Spleen (tissue), 13 donors: ENCODE measurements at places on chromosomes 16 and 17.

DNA sequence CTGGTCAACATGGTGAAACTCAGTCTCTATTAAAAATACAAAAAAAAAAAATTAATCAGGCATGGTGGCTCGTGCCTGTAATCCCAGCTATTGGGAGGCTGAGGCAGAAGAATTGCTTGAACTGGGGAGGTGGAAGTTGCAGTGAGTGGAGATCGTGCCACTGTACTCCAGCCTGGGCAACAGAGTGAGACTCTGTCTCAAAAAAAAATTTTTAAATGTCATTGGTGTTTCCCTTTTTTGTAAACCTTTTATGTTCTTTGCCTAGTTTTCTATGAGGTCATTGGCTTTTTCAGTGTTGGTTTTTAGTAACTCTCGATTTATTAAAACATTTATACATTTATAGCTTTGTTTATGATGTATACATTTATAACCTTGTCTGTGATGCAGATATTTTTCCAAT, 18.2 kb downstream of the NLRC5 start:
- peaks cover 99% of the 10 kb centered on the region for H3K4me1 ChIP-seq
- peak overlapping the region; percentile 32 for H3K27ac ChIP-seq
- H3K36me3 ChIP-seq, result no peaks in the 10 kb centered on the region
- no peaks in the 10 kb centered on the region for H3K27me3 ChIP-seq
- H3K4me3 ChIP-seq, result no peak overlapping the region

- no peaks in the 10 kb centered on the region for H3K27me3 ChIP-seq
- H3K4me3 ChIP-seq, result no peak overlapping the region
- no peak for DNase-seq
- H3K36me3 ChIP-seq, result no peaks in the 10 kb centered on the region
- H3K27ac ChIP-seq, result no peak overlapping the region
- no peaks in the 10 kb centered on the region for H3K4me1 ChIP-seq
Observed at GRCh38 chr16:9338068-9338467, 246.6 kb downstream of the HAPSTR1 start.

DNA sequence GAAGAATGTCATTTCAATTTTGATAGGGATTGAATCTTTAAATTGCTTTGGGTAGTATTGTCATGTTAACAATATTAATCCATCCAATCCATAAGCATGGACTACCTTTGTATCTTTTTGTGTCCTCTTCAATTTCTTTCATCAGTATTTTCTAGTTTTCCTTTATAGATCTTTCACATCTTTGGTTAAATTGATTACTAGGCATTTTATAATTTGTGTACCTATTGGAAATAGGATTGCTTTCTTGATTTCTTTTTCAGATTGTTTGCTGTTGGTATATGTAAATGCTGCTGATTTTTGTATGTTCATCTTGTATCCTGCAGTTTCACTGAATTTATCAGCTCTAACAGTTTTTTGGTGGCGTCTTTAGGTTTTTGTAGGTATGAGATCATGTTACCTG, 24.1 kb upstream of the BCAS3 start:
- H3K36me3 ChIP-seq, result peaks cover 64% of the 10 kb centered on the region
- no peak overlapping the region for H3K27ac ChIP-seq
- H3K4me3 ChIP-seq, result no peak overlapping the region
- H3K27me3 ChIP-seq, result no peaks in the 10 kb centered on the region
- DNase-seq, result no peak

GRCh38 chr16:65716737-65717700, 595.2 kb upstream of the CDH11 start:
- H3K27me3 ChIP-seq, result no peaks in the 10 kb centered on the region
- H3K36me3 ChIP-seq, result no peaks in the 10 kb centered on the region
- H3K4me3 ChIP-seq, result no peak overlapping the region
- no peak for DNase-seq

- H3K4me1 ChIP-seq, result peaks cover 30% of the 10 kb centered on the region
- H3K27me3 ChIP-seq, result no peaks in the 10 kb centered on the region
- DNase-seq, result peak; percentile 84
- H3K27ac ChIP-seq, result no peak overlapping the region
- no peak overlapping the region for H3K4me3 ChIP-seq
Observed at GRCh38 chr17:35969558-35970380, 11.5 kb downstream of the CCL16 start.

DNA sequence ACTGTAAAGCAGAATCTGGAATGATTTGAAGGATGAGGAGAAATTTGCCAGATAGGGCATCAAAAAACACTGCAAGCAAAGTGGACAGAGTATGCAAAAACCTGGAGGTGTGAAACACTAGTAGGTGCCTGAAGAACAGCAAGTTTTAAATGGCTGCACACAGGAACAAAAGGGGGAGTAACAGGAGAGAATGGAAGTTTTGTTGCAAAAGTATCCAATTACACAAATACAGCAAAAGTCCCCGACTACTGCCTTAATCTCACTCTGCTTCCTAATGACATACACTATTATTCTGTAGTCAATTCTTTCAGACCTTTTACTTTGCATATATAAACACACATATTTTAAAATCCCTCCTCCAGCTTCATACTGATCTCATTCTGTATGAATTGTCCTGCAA, 1.5 kb downstream of the HEATR6 start:
- H3K27me3 ChIP-seq, result no peaks in the 10 kb centered on the region
- peak overlapping the region; percentile 95 for H3K4me3 ChIP-seq
- H3K27ac ChIP-seq, result no peak overlapping the region
- peaks cover 37% of the 10 kb centered on the region for H3K36me3 ChIP-seq

GRCh38 chr17:31310886-31311285, 3.0 kb downstream of the EVI2B start:
- DNase-seq, result peak; percentile 71
- H3K4me3 ChIP-seq, result peak overlapping the region; percentile 32
- peak overlapping the region; percentile 91 for H3K27ac ChIP-seq
- peaks cover 53% of the 10 kb centered on the region for H3K4me1 ChIP-seq
- no peaks in the 10 kb centered on the region for H3K27me3 ChIP-seq
